Femur (tissue), 1 donor: ENCODE measurements at places on chromosomes 2 and 18.

GRCh38 chr2:152740743-152741328 lies 22.4 kb downstream of the ARL6IP6 start:
- DNase-seq = no peak

DNA sequence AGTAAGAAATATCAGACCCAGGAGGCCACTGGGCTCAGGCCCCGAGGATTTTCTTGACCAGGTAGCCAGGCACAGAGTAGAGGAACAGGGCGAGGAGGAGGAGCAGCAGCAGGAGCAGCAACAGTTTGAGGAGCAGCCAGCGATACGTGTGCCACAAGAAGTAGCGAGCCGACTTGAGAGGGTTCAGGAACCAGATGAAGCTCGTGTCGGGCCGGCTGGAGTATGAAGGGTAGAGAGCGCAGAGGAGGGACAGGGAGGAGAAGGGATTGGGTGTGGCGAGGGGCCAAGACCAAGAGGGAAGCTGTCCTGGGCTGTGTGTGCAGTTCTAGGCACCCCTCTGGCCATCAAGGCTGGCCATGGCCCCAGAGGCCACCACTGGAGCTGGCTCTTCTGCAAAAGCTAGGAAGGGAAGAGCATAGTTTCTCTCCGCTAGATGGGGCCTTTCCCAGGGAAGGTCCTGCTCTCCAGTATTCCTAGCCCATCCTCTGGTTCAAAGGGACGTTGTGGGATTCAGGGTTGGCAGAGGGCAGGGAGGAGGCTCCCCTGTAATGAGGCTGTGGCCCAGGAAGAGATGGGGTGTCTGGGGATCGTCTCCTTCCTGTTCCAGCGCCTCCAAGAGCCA lies 17.8 kb downstream of the OTOF start:
- DNase-seq = no peak

GRCh38 chr18:62446511-62446910 lies 76.3 kb upstream of the ZCCHC2 start:
- DNase-seq = no peak

GRCh38 chr18:61972389-61973264 lies 79.8 kb upstream of the RNF152 start:
- no peak for DNase-seq

DNA sequence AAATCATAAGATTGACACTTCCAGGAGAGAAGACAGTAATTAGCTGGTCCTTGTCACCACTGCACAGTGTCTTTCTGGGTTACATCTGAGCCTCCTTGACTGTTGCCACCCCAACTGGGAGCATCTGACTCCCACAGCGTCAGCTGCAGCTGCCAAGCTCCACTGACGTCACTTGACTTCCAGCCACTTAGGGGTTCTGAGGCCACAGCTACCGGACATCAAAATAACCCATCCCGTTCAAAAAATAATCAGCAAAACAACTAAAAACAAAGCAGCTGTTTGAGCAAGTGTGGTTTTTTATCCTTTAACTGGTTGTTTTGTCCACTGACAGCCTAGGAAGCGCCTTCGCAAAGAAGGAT lies 206.5 kb upstream of the AGAP1 start:
- no peak for DNase-seq

DNA sequence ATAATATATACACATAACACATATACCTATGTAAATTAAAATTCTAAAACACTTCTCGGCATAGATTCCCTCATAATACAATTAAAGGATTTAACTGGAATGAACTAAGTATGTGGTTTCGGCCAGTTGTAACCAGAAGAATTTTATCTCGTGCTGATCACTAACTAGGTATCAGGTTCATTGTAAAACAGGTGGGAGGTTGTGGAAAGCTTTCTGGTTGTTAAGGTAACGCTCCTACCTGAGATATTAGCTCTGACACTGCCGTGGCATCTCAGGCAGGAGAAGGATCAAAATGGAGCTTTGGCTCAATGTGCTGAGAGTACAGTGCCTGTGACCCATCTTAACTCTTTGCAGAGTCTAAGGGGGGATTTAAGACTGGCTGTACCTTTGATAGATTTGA lies 42.5 kb downstream of the SLC9A2 start:
- no peak for DNase-seq
